AG04450 (cell line): ENCODE measurements at places on chromosomes 13 and 19. TPM values are rescaled to one million over a fixed set of nuclear protein-coding genes. Genes with fewer than 3 reads are reported as not detected.

Gene PLK5
- polyA plus RNA-seq = not detected in 2 replicates

Gene PGLYRP1
- polyA plus RNA-seq = not detected in 2 replicates

Gene ICAM3
- 6.7 and 10.1 TPM in 2 replicates for polyA plus RNA-seq

Gene AZU1
- polyA plus RNA-seq = 0.04 TPM in 1 of 2 replicates, not detected in the other

Gene HIPK4
- polyA plus RNA-seq = 0.09 and 0.11 TPM in 2 replicates

Gene SYNE4
- 0.07 and 0.14 TPM in 2 replicates for polyA plus RNA-seq

Gene KLK10
- not detected in 2 replicates for polyA plus RNA-seq

Gene CILP2
- 0.20 and 0.25 TPM in 2 replicates for polyA plus RNA-seq

Gene FFAR3
- not detected in 2 replicates for polyA plus RNA-seq

Gene IGFL2
- not detected in 2 replicates for polyA plus RNA-seq

Gene TEKTIP1
- not detected in 2 replicates for polyA plus RNA-seq

Gene KIR3DL1
- not detected in 2 replicates for polyA plus RNA-seq

Gene GPR183
- 0.06 TPM in 1 of 2 replicates, not detected in the other for polyA plus RNA-seq
